NCI-H1105 (cell line): ENCODE measurements at places on chromosomes 3 and 15.

- DNase-seq: no peak
Measured at GRCh38 chr15:29266052-29266582, 3.5 kb downstream of the NSMCE3 start.

- DNase-seq: no peak
Measured at GRCh38 chr15:84872009-84872910, 12.2 kb upstream of the SLC28A1 start.

DNA sequence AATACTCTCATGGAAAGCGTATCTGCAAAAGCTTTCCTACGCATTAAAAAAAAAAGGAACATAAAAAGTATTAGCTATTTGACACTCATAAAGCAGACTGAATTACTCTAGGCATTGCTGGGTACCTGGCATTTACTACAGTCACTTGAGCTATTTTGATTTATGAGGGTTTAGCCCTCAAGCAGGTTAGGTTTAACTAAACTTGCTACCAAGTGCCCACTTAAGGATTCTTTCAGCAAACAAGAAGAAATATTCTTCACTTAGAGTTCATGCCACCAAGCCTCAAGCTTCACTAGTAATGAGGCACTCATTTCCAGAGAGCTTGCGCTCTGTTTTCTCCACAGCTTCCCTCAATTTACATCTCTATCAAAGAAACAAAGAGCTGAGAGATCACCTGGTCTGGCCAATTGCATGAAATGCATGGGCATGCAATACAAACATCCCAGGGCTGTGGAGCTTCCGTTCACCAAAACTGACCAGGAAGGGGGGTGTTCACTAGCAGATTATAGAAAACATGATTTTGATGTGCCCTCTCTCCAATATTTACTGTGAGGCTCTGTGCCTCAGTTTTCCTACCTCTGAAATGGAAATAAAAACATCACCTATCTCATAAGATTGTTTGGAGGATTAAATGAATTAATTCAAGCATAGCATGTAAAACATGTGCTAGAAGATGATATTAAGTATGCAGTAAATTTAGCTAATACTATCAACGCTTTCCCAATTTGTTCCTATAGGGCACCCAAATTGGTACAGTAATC, 217.3 kb downstream of the RORA start:
- no peak for DNase-seq

- DNase-seq: no peak
Measured at GRCh38 chr3:14363991-14364390, 38.4 kb upstream of the SLC6A6 start.

GRCh38 chr15:68592054-68592453, 13.3 kb downstream of the CORO2B start:
- no peak for DNase-seq

GRCh38 chr15:83855956-83856355, 202.0 kb downstream of the ADAMTSL3 start:
- DNase-seq: no peak

GRCh38 chr3:10224794-10225665, 23.2 kb upstream of the TATDN2 start:
- peak; percentile 55 for DNase-seq
